ENCODE measurements at places on chromosomes 7 and 10.

DNA sequence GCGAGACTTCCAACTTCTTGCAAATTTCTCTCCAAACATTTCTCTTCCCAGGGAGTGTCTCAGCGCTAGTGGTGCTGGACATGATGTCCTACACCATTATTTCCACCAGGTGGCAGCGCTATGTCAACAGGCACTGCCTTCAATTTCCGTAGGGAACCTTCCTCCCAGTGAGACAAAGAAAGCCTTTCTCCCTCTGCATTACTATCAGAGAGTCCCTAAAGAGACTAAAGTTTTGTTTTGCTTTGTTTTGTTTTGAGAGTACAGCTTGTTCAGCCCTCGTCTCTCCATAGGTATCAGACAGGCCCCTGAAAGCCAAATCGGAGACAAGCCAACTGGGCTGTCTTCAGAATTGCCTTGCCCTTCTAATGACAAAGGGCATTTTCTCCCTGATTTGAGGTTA, 44.2 kb upstream of the GGCT start:
- peak; percentile 69 for DNase-seq

DNA sequence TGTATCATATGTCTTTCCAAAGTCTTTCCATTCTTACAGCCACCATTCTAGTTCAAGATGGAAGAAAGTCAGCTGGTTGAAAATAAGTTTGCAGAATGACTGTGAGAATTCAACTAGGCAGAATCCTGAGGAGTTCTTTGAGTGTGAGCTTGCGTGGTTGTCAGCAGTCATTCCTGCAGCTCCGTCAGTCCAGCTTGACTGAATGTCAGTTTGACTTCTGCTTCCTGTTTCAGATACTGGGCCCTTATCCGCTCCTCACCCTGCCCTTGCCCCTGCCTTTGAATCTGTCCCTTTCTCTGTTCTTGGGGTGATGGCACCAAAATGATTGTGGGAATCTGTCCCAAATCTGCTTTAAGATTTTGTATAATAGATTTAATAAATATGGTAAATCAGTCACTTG, 27.8 kb downstream of the SLC26A5 start:
- DNase-seq: no peak

DNA sequence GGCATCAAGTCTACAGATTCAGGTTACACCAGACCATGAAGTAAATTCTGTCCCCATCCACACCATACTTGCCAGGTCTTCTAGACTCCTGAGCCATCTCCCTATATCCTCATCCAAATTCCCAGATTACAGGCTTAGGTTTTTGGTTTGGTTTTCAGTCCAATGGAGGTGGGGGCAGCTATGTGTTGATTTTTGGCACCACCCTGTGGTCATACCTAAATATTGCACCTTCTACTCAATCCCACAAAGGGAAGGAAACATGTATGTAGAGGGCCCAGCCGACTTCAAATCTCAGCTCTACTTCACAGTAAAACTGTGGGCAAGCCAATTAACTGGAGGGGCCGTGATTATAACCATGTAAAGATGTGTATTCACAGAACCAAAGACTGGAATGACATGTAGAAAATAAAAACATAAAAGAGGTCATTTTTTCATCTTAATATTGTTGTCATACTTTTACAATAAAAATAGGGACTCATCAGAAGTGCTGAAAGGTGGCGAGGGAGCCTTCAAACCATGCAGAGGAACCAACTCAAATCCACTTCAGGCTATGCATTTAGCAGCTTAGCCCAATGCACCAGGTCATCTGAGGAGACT, 19.8 kb downstream of the ERCC6 start:
- DNase-seq: no peak

DNA sequence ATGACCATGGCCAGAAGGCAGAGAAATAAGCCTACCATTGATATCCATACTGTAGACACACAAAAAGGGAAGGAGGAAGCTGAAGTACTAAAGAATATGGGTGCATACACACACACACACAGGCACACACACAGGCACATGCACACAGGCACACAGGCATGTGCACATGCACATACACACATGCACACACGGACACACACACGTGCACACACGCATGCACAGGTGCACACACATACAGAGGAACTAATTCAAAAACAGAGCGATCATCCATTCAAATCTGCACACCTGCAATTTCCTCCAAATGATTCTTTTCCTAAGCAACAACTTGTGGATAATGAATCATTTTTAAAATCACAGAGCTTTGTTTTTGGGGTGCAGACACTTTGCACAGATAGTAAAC, 166.7 kb upstream of the ADARB2 start:
- no peak for DNase-seq

- no peak for DNase-seq
Observed at GRCh38 chr7:159177284-159177953, 32.8 kb upstream of the VIPR2 start.

GRCh38 chr7:10412422-10413019, 561.2 kb upstream of the PHF14 start:
- DNase-seq: no peak

DNA sequence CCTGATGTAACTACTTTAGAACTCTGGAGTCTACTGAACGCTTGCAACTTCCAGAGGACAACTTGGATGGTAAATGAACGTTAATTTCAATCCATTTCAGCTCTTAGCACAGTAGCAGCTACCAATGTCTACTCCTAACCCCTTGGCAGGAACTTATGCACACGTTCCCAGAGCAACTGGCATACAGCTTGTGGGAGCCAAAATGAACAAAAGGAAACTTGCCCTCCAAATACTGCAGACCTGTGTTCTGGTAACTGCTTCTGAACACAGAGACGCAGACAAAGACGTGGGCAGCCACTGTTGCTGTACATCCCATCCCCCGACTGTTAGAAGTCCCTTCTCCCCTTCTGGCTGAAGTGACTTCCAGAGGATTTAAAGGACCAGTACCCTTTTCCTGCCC, 61.3 kb downstream of the XPNPEP1 start:
- DNase-seq: no peak

DNA sequence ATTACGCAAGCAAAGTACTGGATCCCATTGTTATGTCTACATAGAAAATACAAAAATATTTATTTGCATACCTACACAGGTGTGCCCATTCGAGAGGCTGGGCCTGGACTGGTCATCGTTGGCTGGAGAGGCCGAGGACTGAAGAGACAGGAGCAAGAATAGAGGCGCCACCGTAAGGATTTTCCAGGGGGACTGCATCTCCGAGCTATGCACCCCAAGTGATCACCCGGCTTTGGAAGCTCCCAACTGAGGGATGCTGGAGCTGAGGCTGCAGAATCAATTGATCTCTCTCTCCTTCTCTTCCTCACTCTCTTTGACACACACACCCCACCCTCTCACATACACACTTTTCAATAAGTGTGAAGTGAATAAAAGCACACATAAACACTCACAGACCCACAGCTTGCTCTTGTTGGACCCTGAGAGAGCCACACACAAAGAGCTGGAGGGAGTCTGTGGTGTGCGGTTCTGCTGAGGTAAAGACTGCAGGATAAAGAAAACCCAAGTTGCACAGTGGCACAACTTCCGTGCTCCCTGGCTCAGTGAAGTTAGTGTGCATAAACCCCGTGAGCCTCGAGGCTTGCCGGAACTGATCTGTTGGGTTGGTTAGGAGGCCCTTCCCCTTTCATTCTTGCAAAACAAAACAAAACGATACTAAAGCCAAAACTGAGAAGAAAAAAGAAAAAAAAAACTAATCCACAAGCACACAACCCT, at the start of gene AOAH:
AOAH (minus strand) TSS at position 544 of the 714 bp plus-strand sequence; CDS start at position 198, 346 bp downstream.
- peak; percentile 76 for DNase-seq

DNA sequence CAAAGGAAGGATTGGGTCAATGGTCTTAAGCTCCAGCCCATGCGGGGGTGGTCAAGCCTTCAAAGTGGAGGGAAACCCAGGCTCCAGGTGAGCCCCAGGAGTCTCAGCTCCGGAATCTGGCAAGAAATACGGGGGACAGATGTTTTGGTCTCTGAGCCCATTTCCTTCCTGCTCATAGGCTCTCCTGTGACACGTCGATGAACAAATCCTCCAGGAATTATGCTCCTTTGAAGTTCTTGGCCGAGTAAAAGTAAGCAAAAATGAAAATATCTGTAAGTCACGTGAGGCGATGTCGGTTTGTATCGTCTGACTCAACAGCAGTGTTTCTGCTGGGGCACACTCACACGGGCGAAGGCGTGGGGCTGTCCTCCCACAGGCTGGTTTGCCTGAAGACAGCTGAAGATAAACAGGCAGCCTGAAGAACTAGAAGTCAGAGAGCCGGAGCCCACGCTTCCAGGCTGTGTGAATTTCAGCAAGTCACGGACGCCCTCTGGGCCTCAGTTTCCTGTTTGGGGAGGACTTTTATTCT, 52.6 kb upstream of the SMNDC1 start:
- DNase-seq: no peak

DNA sequence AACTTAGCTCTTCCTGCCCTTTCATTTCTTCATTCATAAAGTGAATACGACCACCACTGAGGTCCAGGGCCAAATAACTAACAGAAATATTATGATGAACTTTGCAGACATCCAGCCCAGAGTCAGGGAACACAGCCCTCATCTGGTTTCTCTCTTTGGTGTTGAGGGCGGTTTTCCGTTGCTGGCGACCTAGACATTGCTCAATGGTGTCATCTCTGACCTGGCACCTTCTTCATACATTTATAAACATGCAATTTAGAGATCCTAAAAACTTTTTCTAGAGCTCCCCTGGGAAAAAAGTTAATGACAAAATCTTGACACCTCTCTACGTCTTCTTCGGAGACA, 324 bp upstream of the TET1 start:
- no peak for DNase-seq

- peak; percentile 53 for DNase-seq
Observed at GRCh38 chr10:132306343-132306685, 1.4 kb downstream of the STK32C start.
